ENCODE measurements at places on chromosomes 7 and 10.
A peak's percentile ranks its signal among the peaks of the same experiment; 100 is the strongest.

- no peak for DNase-seq
Measured at GRCh38 chr7:132683896-132684690, 107.8 kb upstream of the PLXNA4 start.

DNA sequence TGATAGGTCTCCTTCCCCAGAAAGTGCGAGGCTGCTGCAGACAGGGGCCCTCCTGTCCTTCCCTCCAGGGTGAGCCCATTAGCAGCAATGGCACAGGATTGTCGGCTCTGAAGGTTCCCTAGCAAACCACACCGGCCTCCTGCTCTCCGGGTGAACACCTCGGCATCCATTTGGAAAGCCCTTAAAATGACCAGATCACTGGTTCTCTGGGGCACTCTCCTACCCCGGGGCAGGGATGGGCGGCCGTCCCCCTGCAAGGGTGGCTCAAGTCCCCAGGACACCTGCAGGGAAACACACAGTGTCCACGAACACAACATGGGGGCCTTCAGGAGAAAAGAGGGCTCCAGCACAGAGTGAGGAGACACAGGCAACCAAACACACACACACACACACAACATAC lies 459.1 kb downstream of the PTPRN2 start:
- no peak for DNase-seq

- DNase-seq, result no peak
Measured at GRCh38 chr10:102781090-102781920, 37.6 kb downstream of the WBP1L start.

- no peak for DNase-seq
Measured at GRCh38 chr10:98096731-98097130, 37.7 kb upstream of the R3HCC1L start.

DNA sequence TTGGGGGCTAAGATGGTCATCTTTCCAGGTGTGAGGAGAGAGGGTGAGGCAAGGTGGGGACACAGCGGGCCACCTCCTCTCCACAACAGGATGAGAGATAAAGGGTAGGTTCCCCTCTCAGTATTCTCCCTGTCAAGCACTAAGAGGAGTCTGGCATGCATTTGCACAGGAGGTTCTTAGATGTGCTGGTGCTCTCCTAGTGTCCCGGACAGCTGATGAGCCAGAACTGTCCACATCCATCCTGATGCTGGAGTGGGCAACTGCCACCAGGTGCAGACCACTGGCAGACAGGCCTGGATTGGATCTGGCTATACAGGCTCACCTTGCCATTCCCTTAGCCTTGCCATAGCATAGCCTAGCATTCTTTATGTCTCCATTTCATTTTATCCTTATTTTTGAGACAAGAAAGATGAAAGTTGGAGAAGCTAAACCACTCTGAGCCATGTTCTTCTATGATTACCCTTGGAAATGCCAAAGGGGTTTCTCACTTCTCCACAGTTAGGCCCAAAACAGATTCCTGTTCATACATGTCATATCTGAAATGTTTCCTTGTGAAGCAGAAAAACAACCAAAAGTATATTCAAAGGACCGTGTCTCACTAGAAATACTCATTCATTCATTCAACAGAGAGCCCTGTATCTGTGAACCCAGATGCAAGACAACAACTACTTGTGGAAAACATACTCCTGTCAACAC lies 48.8 kb upstream of the ANTXRL start:
- DNase-seq, result no peak

- no peak for DNase-seq
Measured at GRCh38 chr7:106757846-106758245, 96.9 kb upstream of the CCDC71L start.

- DNase-seq, result no peak
Measured at GRCh38 chr7:140034421-140034820, 28.3 kb downstream of the PARP12 start.

GRCh38 chr7:140903741-140904480 lies 20.8 kb downstream of the BRAF start:
- DNase-seq, result peak; percentile 49

Data from CD14-positive monocyte (primary cell).